Iris pigment epithelial cell (primary cell): ENCODE measurements at places on chromosomes 1 and 21.

GRCh38 chr1:27341525-27342252 is at the start of gene SYTL1:
Gene SYTL1, plus strand, starts transcription at chr1:27342022. Its CDS starts 3,313 bp downstream, at chr1:27345335.
- DNase-seq: peak; percentile 74

DNA sequence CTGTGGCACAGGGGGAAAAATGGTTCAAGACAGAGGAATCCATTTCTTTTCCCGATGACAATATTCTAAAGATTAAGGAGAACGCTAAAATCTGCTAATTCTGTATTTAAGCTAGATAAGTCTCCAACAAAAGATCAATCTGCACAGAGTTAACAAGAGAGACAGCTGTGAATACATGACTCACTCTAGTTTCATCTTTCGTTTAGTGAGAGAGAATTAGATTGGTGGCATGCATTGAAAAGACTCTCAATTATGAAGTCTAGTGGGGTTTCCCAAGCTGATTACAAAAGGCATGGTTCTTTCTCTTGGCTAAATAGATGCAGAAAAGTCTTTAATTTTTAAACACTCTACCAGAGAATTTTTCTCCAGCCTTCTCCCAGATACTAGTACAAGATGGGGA is 34.4 kb downstream of the CAPN9 start:
- peak; percentile 39 for DNase-seq

- DNase-seq: peak; percentile 94
Measured at GRCh38 chr1:206633708-206634121, 1.6 kb upstream of the DYRK3 start.

DNA sequence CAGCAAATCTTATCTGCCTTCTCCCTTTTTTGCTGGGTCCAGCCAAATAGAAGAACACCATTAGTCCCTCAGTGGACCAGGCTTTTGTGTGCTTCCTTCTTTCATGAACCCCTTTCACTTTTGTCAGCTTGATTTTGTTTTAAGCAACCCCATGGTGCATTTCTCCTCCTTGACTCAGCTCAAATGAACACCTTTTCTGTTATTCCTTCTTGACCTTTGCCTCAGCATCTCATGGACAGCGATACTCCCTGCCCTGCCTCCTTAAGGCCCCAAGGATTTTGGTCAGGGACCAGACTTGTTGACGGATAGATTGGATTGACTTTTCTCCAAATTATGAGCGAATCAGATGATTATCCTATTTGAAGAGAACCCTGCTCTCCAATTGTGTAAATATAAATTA is 356.6 kb upstream of the USP24 start:
- peak; percentile 38 for DNase-seq

DNA sequence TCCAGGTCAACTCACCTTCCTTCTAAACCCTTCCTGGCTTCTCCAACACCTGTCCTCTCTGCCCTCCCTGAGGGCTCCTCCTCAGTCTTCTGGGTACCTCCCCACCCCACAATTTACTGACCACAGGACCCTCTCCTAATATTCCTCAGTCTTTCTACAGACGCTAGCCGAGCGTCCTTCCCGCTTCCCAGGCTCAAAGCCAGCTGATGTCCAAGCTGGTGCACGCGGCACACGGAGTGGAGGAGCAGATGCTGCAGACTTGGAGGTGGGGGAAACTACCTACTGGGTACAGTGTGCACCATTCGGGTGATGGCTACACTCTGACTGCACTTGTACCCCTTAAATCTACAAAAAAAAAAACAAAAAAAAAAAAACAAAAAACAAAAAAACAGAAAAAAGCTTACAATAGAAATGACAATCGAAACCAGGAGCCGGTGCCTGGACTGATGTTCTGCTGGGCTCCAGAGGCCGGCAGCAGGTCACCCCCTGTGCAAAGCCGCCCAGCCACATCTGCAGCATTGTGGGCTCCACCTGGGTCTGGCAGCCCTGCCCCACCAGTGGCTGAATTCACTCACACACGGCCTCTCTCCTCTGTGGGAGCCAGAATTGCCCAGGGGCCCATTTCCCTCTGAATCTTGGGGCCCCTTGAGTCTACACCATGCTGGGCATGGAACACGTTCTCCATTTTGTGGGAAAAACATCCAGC is 7.0 kb downstream of the TRIM11 start:
- DNase-seq: no peak

DNA sequence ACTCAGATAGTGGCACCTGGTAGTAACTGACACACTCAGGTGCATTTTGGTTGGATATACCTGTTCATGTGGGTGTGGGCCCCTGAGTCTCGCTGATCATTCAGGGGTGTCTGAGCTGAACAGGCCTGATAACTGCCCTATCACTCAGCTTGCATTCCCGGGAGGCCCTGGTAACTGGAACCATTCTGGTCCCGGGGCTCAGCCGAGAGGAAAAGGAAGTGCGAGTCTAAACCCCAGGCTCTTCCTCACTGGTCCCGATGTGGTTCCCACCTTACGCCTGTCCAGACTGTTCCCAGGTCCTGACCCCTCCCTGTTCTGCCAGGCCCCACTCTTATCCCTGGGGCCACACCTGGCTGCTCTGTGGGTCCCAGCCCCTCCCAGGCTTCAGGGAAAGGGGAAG is 11.7 kb upstream of the CDK18 start:
- DNase-seq: no peak

GRCh38 chr1:21005466-21006239 is 171.0 kb downstream of the EIF4G3 start:
- no peak for DNase-seq

DNA sequence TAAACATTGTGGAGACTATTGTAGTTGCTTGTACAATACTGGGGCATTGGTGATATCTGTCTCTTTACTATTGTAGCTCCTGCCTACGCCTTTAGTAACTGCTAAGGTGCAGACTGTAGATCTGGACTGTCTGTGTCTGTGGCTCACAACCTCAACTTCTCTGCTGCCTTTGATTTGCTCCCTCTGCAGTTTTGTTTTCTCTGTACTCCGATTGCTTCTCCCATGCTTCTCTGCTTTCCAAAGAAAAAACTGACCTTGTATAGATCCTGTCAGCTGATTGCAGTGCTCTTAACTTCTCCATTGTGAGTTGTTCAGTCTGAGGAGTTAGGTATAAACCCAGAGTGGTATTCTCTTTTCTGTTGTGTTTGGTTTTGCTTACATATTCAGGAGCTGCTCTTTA is 15.3 kb downstream of the MAGI3 start:
- DNase-seq: peak; percentile 7

DNA sequence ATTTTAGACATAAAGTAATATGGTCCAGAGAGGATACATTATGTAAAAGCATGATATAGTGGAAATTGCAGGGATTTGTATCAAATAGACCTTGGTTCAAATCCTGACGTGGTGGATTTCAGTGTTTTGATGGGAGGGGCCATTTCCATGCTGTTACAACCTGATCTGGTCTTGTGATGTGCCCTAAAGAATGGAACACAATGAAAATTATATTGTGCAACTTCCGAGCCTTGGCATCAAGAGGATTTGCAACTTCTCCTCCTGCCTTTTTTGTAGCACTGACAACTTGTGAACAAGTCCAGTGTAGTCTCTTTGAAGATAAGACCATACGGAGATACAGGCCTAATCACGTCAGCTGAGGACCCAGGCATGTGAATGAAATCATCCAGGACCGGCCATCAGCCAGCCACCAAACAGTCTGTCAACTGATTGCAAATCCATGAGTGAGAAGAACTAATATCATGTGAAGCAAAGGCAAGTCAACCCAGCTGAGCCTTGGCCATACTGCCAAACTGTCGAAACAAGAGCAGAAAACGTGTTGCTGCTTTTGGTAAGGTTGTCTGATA is 412.1 kb downstream of the DPYD start:
- no peak for DNase-seq

DNA sequence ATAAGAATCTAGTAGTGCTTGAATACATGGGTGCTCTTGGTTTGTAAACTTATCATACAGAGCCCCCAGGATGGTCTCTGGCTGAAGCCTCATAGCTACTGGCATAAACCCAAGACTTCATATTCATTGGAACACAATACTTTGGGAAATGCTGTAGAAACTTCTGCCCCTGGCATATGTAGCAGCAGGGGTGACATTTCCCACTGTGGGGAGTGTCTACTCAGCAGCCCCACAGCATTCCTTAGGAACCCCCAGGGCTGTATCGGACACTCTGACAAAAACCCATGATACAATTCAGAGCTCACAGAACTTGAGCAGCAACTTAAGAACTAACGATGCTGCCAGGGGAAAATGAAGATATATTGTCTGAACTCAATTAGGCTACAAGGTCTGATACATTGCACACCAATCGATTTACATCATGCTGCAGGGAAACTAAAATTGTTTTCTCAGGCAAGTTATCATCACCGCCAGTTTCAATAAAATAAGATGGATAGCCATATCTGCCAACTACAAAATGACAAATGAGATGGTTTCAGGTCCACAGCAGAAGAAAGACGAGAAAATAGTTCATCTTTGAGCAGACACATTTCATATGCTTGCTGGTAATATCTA is 181.1 kb upstream of the GREM2 start:
- DNase-seq: no peak

DNA sequence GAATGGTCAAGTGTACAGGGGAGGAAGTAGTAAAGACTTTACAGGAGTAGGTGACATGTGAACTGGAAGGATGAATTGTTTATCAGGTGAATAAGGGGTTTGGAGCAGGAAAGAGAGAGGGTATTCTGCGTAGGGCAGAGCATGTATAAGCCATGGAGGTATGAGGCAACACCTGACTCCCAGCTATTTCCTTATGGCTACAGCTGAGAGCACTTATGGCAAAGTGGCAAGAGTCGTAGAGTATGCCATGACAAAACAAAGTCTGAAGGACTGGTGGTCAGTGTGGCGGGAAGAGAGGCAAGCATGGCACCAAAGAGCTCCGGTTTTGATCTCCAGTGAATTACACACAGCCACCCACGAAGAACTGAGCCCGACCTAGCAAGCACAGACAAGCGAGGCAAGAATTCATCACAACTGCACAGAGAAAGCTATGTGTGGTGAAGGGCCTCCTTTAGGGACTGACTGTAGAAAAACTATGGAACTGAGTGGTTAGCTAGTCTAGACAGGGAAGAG is 9.0 kb upstream of the ELOVL1 start:
- no peak for DNase-seq

DNA sequence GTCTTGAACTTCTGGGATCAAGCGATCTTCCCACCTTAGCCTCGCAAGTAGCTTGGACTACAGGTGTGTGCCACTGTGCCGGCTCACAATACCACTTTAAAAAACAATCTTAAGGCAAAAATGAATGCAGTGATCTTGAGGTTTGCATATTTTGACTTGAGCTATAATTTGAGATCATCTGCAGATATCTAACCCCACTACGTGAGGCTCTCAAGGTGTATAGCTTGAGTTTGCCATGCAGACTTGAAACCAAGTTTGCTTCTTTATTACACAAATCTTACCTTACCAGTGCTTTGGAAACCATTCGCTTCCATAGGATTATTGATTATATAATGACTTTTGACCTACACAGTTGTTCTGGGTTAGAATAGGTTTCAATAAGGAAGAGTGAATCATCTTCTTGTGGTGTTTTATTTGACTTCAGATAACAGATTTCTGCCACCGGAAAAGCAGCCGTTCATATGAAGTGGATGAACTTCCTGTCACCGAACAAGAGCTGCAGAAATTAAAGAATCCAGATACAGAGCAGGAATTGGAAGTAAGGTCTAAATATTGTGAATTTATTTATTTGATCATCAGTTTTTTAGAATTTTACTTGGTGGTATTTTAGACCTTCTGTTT is 155.1 kb downstream of the VPS13D start:
- no peak for DNase-seq
